ENCODE measurements at places on chromosomes 4 and X.

- no peak for DNase-seq
These were observed 203.9 kb downstream of the SOWAHB start for GRCh38 chr4:76694056-76694455.

DNA sequence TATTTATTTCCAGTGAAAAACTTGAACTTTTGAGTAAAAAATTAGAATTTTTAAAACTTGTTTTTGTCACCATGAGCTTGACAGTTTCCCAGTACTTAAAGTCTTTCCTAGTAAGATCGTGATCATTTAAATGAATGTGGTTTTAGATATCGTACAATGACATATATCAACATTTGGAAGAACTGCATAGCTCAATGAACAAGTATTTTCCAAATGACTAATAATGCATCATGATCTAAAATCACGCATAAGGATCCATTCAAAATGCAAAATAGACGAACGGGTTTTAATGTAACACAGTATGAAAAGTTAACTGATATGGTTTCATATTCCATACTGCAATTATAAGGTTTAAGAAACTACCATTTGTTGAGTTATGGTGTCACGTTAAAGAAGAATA, 4.1 kb upstream of the NDNF start:
- DNase-seq, result no peak

DNA sequence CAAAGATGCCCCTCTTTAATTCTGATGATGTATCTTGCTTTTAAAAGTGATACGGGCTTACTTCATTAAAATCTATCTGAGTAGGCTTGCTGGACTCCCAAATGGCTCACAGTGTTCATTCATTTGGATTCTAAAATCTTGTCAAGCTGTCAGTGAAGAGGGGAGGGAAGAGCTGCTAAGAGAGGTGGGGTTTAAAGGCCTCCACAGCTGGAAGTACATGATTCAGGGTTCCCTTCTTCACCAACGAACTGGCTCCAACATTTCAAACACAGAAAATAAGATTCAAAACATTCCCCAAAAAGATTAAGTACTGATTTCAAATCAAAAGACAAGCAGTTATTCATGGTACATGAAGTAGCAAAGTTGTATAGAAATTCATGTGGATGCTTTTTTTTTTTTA, 133.0 kb upstream of the NAP1L5 start:
- DNase-seq, result no peak

DNA sequence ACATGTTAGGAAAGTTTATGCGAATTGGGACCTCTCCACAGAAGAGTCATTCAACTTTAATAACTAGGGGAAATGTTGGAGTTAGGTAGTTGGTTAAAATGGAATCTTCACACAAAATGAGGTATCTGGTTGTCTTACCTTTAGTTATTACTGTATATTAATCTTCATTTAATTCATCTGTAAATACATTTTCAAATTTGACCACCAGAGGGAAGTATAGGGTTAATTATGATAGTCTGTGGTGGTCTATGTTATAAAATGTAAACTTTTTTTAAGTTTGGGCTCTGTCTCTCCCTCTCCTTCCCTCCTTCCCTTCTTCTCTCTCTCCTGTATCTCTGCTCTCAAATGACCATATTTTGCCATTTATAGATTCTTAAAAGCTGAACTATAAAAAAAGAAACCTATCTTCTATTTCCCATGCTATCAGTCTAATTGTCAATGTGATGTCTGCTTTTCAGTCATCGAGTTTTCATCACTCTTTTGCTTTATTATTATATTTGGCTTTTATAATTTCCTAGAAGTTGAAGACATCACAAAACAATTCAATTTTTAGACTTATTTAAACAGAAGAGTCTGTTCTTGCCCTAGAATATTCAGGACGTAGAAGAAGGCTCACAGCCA, 49.8 kb downstream of the TMEM144 start:
- DNase-seq, result no peak

DNA sequence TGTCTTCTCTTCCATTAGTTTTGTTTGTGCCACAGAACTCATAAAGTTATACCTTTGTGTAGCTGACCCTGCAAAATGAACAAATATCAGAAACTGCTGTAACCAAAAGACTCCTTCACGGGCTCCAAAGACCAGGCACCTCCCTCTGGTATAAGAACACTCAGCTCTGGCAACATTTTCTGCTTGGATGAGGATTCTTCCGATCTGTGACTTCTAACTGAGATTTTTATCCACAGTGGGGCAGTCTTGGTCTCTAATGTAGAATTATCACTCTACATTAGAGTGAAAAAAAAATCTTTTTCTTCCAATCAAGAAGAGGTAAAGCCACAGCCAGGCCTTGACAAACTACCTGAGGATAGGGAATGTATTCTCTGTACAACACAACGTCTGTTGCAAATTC, 38.5 kb upstream of the PRSS48 start:
- DNase-seq, result no peak

- DNase-seq, result no peak
These were observed 236.4 kb downstream of the DHRSX start for GRCh38 chrX:2264179-2265030.

DNA sequence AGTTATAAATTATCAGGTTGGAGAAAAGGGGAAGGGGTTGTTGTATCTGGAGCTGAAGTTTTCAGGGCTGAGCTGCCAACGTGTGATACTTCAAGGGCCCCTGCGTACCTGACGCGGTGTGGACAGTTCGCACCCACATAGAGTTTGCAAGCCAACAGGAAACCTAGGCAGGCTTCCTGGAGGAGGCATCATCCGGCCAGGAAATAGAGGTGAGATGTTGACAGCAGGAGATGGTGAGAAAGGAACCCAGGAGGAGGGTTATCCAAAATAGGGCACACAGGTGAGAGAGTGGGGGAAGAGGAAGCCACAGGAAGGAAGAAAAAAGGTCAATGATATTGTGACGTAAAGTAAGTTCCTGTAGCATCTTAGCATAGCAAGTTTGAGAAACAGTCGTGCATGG, 127.2 kb downstream of the DHRSX start:
- DNase-seq, result no peak

GRCh38 chrX:44144177-44144945, 171.2 kb upstream of the NDP start:
- no peak for DNase-seq

DNA sequence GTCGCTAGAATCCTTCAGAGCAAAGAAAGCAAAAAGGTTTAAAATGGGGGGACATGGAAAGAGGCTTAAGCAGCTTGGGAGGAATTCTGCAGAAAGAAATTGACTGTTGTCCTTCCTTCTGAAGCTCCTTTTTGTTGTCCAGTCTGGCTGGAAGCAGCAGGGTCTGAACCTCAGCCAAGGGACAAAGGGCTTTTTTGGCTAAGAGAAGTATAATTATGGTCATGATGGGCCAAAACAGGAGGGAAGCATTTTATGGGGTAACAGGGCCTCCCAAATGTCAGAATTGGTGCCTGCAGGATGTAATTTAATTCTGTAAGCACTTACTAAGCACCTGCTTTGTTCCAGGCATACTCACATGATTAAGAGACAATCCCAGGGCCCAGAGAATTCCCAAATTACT, 74.2 kb upstream of the CPEB2 start:
- no peak for DNase-seq

DNA sequence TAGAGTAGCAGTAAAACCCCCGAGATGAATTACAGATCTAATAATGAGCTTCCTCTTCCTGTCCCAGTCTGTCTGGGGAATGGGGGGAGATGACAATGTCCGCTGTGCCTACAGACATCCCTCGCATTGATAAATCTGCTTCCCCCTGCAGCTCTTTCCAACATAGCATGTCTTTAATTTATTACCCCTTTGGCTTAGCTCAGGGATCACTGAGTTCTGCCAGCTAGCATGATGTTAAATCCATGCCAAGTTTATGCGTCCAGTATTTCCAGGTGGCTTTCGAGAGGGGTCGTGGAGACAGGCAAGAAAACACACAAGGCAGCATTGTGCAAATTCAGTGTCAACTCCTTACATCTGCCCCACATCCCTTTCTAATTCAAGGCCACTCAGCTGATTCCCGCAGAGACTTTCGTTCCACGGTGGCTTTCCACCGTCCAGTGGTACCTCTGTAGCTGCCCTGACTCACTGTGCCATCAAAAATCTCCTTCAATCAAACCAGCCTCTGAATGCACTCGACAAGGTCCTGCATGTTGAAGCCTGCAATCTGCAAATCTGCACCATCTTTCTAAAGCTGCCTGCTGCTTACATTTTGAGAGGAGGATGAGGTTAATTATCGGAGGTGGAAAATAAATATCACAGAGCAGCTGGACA, 75.1 kb downstream of the MXRA5 start:
- DNase-seq, result no peak

GRCh38 chr4:32102896-32103295, 1382.7 kb downstream of the PCDH7 start:
- no peak for DNase-seq

- no peak for DNase-seq
These were observed 225.4 kb upstream of the GLRA2 start for GRCh38 chrX:14303891-14304290.

DNA sequence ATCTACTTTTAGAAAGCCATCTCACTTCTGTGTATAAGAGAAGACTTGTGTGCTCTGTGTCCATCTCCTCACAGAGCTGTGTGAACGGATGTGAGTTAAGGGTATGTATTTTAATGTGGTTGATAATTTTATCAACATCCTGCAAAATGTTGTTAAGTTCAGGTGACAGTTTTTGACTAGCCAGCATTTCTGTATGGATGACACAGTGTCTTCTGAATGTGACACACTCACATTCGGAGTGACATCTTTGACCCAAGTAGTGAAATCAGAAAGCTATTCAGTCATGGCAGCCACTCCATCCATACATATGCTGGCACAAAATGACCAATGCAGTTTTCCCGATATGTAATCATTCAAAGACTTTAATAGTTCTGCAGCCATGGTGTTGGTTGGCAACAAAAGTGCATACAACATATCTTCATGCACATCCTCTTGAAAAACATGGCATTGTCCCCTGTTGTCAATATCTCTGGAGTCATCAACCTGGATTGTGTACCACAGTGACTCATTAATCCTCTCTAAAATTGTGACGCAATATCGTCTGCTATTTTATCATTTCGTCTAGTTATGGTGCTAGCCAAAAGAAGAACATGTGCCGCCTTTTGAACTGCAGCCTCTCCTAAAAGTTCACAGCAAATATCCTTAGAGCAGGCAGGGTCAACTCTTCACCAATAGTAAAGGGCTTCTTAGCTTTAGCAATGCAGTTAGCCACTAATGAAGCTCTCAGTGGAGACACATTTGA, 6.8 kb upstream of the FGF2 start:
- no peak for DNase-seq

DNA sequence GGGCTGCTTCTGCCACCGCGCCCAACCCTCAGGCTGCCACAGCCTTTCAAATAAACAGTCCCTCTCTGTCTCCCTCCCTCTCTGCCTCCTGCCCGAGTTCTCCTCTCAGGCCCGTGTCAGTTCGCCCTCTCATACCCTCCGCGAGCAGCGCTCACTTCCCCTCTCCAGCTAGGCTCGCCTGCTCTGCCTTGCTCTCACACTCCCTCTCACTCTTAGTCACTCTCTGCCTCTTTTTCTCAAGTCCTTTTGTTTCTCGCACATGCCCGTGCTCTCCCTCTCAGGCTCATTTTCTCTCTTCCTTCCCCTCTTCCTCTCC, 3.2 kb downstream of the EFNB1 start:
- no peak for DNase-seq

GRCh38 chrX:153735274-153735673, 10.6 kb downstream of the ABCD1 start:
- DNase-seq, result no peak

GRCh38 chr4:184361443-184361842, 112.9 kb downstream of the IRF2 start:
- DNase-seq, result no peak

DNA sequence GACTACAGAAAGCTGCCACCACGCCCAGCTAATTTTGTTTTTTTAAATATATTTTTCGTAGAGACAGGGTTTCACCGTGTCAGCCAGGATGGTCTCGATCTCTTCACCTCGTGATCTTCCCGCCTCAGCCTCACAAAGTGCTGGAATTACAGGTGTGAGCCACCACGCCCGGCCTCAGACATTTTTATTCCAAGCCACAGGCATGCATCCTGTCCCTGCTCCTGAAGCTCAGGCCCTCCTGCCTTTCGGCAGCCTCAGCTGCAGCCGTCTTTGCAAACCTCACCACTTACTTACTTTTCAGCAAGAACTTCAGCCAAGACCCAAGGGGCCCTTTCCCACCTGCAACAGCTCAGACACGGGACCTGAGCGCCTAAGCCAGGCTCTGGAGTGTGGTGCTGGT, 26.0 kb downstream of the FAM53A start:
- no peak for DNase-seq

DNA sequence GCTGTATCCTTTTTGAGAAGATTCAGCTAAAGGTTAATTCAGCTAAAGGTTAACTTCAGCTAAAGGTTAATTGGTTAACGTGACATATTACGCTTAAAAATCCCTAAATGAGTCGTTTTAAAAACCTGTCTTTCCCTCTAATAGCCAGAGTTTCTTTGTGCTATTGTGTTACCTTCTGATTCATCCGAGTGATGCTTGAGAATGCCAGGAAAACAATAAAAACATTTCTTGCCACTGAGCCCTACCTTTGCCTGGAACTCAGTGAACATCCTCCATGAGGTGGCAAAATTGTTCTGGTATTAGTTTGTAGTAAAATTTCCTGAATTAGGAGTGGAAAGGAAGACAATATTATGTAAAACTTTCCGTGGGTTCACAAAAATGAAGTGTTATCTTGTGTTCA, 13.7 kb upstream of the TMPRSS11E start:
- no peak for DNase-seq

GRCh38 chr4:10106421-10107039, 10.1 kb downstream of the WDR1 start:
- peak; percentile 50 for DNase-seq

GRCh38 chr4:83107631-83108030, 6.9 kb downstream of the PLAC8 start:
- no peak for DNase-seq
